WTC11 (cell line): ENCODE measurements at places on chromosomes 3 and 15. TPM values are rescaled to one million over a fixed set of nuclear protein-coding genes. Genes with fewer than 3 reads are reported as not detected.

- H3K36me3 ChIP-seq: peaks cover 39% of the 10 kb centered on the region
- DNase-seq: no peak
- no peak overlapping the region for H3K27ac ChIP-seq
- no peaks in the 10 kb centered on the region for H3K27me3 ChIP-seq
- peaks cover 13% of the 10 kb centered on the region for H3K4me1 ChIP-seq
- H3K4me3 ChIP-seq: no peak overlapping the region
These were observed 15.7 kb downstream of the GK5 start for GRCh38 chr3:142209655-142210054.

GRCh38 chr3:185677146-185677829, 91.2 kb downstream of the SENP2 start:
- H3K36me3 ChIP-seq: peaks cover 44% of the 10 kb centered on the region
- peaks cover 8% of the 10 kb centered on the region for H3K4me1 ChIP-seq
- no peaks in the 10 kb centered on the region for H3K27me3 ChIP-seq
- H3K4me3 ChIP-seq: no peak overlapping the region

DNA sequence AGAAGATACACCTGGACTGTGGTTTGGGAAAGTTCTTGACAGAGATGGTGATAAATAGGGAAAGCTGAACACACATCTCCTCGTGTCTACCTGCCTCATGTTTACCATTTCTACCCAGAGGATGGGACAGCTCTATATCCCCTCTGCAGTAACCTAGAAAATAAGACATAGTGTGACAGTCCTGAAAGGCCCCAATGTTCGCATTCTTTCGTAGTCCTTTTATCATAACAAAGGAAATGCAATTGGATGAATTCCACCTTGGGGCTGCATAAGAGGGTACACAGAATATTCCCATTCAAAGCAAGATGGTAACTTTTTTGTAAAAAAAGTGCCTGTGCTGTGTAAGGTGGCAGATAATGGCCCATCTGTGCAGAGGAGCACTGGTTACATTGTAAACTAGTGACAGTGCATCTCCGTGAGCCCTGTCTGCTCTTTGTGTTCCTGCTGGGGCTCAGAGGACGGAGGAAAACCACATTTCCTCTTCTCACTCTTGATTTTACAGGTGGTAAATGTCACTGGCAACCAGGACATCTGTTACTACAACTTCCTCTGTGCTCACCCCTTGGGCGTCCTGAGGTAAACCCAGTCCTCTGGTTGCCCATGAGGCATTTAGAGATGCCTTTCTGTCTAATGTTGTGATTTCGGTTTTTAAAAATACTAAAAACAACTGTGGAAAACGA, 74.3 kb downstream of the SIDT1 start:
- no peaks in the 10 kb centered on the region for H3K36me3 ChIP-seq
- no peak for DNase-seq
- H3K4me3 ChIP-seq: peak overlapping the region; percentile 14; the same call in 1 of the 2 replicates
- no peaks in the 10 kb centered on the region for H3K27me3 ChIP-seq
- H3K4me1 ChIP-seq: peaks cover 34% of the 10 kb centered on the region

FAH gene
- 21.7 to 23.7 TPM (median 22.8 TPM) in 3 replicates for total RNA-seq

SUSD5 gene
- total RNA-seq: 1.2 to 1.6 TPM (median 1.5 TPM) in 3 replicates

GRCh38 chr3:73509816-73510215, 114.9 kb downstream of the PDZRN3 start:
- peaks cover 41% of the 10 kb centered on the region for H3K27me3 ChIP-seq
- no peak for DNase-seq
- peaks cover 60% of the 10 kb centered on the region for H3K4me1 ChIP-seq
- H3K36me3 ChIP-seq: no peaks in the 10 kb centered on the region

MOBP gene
- 0.13 to 0.39 TPM in 2 of 3 replicates, not detected in the other for total RNA-seq

- peaks cover 2% of the 10 kb centered on the region for H3K4me1 ChIP-seq
- H3K27me3 ChIP-seq: no peaks in the 10 kb centered on the region
- H3K4me3 ChIP-seq: no peak overlapping the region
- no peaks in the 10 kb centered on the region for H3K36me3 ChIP-seq
These were observed 20.6 kb downstream of the NEO1 start for GRCh38 chr15:73072894-73073293.

- H3K27me3 ChIP-seq: no peaks in the 10 kb centered on the region
- H3K4me1 ChIP-seq: peaks cover 26% of the 10 kb centered on the region
- H3K36me3 ChIP-seq: peaks cover 12% of the 10 kb centered on the region
- DNase-seq: peak; percentile 96
- H3K4me3 ChIP-seq: peak within 1 kb of the TSS; percentile 99
These were observed at the start of gene AQR for GRCh38 chr15:34969340-34970097. TSS of gene AQR (minus strand) at chr15:34969742. CDS start at chr15:34969613, 129 bp downstream.

CHST2 gene
- total RNA-seq: 13.2 to 17.3 TPM (median 13.4 TPM) in 3 replicates

GRCh38 chr3:32865383-32865782, 47.6 kb downstream of the TRIM71 start:
- peak overlapping the region; percentile 46; the same call in 1 of the 2 replicates for H3K4me3 ChIP-seq
- H3K27me3 ChIP-seq: no peaks in the 10 kb centered on the region
- H3K4me1 ChIP-seq: peaks cover 95% of the 10 kb centered on the region
- H3K36me3 ChIP-seq: no peaks in the 10 kb centered on the region
- peak overlapping the region; percentile 98 for H3K27ac ChIP-seq
- DNase-seq: no peak

- no peaks in the 10 kb centered on the region for H3K27me3 ChIP-seq
- H3K27ac ChIP-seq: no peak overlapping the region; the same call in 1 of the 2 replicates
- DNase-seq: no peak
- no peaks in the 10 kb centered on the region for H3K36me3 ChIP-seq
- H3K4me1 ChIP-seq: peaks cover 41% of the 10 kb centered on the region
These were observed 179.1 kb downstream of the NTRK3 start for GRCh38 chr15:88077296-88078020.

DNASE1L3 gene
- not detected in 3 replicates for total RNA-seq

GRCh38 chr3:141410408-141410807, 42.1 kb downstream of the ZBTB38 start:
- no peak for DNase-seq
- H3K4me3 ChIP-seq: no peak overlapping the region
- peaks cover 29% of the 10 kb centered on the region for H3K4me1 ChIP-seq

- H3K27me3 ChIP-seq: no peaks in the 10 kb centered on the region
- no peak for DNase-seq
- H3K4me3 ChIP-seq: no peak overlapping the region
- H3K36me3 ChIP-seq: no peaks in the 10 kb centered on the region
These were observed 29.6 kb upstream of the CSTA start for GRCh38 chr3:122295266-122296062.

- no peak overlapping the region for H3K27ac ChIP-seq
- H3K4me3 ChIP-seq: no peak overlapping the region
- H3K4me1 ChIP-seq: peaks cover 40% of the 10 kb centered on the region
- no peaks in the 10 kb centered on the region for H3K27me3 ChIP-seq
These were observed 24.8 kb upstream of the ZFAND6 start for GRCh38 chr15:80034629-80035028.
